ENCODE measurements at places on chromosomes 3 and 15.

- no peak for DNase-seq
These were observed 5.1 kb downstream of the ACAA1 start for GRCh38 chr3:38131621-38132369.

- DNase-seq, result no peak
These were observed 626.3 kb upstream of the NAALADL2 start for GRCh38 chr3:174232658-174233429.

GRCh38 chr15:48754011-48754410 lies 56.9 kb downstream of the CEP152 start:
- DNase-seq, result no peak

- DNase-seq, result no peak
These were observed 24.1 kb downstream of the CBLB start for GRCh38 chr3:105844704-105845103.

DNA sequence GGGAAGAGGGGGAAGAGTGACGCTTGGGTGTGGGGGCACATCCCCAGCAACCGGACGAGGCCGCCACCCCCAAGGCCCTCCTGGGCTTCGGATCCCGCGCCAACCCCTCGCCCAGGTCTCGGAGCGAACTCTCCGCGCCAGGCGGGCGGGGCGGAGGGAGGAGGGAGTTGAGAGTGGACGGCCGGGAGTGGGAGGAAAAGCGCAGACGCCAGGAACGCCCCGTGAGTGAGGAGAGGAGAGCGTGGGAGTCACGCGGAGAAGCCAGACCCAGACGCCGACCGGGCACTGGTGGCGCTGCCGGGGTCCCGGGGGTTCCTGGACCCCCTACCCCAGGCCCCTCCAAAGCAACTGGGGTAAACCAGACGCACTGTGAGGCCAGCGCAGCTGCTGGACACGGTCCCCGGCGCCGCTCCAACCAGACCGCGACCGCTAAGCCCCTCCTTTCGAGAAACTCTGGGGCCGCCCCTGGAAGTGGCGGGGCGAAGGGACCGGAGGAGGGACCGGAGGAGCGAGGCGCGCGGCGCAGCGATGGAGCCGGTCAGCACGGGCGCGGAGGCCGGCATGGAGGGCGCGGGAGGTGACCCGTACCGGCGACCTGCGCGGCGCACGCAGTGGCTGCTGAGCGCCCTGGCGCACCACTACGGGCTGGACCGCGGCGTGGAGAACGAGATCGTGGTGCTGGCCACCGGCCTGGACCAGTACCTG lies at the start of gene EFCC1:
TSS of gene EFCC1 (plus strand) at position 204 of the 705 bp plus-strand sequence. CDS start at position 529, 325 bp downstream.
- no peak for DNase-seq

DNA sequence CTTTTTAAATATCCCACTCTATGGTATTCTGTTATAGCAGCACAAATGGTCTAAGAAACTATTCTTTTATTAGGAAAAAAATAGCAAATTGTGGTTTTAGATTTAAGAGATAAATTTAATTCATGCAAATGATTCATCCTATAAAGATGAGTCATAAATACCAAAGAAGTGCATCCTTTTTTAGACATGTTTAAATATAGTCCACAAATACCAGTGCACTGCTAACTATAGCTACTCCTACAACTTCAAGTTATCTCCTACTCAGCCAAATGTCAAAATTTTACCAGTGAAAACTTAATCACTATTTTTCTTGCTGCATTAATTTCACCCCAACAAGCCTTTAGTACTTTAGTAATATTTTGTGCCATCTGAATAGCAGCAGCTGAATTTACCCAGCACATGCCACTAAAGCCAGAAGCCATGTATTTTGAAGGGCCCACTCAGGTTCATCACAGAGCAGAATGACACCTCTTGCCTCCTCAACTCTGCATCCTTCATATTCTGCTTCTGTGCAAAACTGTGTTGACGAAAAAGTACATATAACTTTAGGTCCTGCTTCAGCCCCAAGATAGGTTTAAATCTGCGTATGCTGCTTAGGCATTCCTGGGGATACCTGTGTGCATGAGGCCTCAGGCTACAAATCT lies 24.9 kb downstream of the CX3CR1 start:
- DNase-seq, result peak; percentile 20
